ENCODE measurements at places on chromosomes 16 and 17.

GRCh38 chr16:87694441-87695125, 71.2 kb downstream of the KLHDC4 start:
- no peak for DNase-seq

- DNase-seq = no peak
These were observed 5.6 kb downstream of the CD300LG start for GRCh38 chr17:43852571-43852970.

GRCh38 chr17:72765368-72766153, 326.9 kb downstream of the SLC39A11 start:
- no peak for DNase-seq

GRCh38 chr16:819336-820043, 19.0 kb upstream of the GNG13 start:
- no peak for DNase-seq

GRCh38 chr16:68166264-68166663, 69.7 kb downstream of the ESRP2 start:
- no peak for DNase-seq

- peak; percentile 30 for DNase-seq
These were observed 22.9 kb downstream of the MARVELD3 start for GRCh38 chr16:71648921-71649320.

- no peak for DNase-seq
These were observed 173.1 kb downstream of the PARN start for GRCh38 chr16:14456793-14457481.

GRCh38 chr17:73754886-73755400, 110.7 kb upstream of the SDK2 start:
- no peak for DNase-seq

DNA sequence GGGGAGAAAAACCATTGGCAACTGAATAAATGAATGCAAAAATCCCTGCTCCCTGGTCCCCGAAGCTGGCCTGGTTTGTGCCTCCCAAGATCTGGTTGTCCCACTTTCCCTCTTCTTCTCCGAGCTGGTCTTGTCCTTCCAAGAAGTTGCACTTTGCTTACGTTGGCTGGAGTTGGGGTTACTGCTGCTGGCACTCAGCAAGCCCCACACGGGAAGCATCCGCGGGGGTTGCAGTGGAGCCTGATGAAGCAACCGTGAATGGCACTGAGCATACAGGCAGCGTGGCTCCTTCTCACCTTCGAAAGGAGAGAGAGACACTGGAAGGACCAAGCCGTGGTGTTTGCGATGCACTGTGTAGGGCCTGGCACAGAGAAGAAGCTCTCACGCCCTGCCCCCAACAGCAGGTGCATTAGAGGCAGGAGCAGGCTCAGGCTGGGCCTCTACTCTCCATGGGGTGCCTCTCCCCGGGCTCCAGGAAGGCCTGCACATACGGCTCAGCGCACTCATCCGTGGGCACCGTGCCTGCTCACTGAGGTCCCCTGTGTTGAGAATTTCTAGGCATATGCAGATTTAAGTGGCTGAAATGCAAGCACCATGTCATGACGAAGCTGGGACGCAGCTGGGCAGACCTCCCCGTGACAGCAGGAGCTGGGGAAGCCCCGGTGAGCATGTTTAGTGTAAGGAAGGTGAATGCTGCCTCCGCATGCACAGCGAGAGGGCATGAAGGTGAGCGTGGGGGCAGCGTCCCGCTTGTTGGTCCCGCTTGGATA, 12.1 kb downstream of the CA5A start:
- DNase-seq = no peak

DNA sequence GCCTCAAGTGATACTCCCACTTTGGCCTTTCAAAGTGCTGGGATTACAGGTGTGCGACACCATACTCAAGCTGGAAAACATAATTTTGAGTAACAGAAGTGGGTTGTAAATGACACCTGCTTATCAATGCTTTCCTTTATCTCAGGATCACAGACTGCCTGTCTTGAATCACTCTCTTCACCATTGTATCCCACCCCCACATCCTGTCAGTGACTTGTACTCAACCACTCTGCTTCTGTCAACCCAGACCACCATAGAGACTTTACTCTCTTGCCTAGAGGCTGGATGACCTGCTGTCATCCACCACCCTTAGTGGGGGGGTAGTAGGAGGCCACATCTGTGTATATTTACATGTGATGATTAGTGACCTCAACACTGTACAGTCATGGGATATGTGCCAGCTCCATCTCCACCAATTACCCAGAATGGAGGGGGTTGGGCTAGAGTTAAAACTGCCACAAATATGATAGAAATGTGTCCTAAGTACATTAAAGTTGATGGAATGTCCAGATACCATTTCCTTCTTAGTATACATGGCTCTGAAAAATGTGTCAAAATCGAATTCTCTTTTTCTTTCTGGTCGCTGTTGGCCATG, 338.7 kb downstream of the GRIN2A start:
- no peak for DNase-seq

GRCh38 chr16:8376430-8376829, 213.9 kb downstream of the TMEM114 start:
- DNase-seq = no peak

- no peak for DNase-seq
These were observed 2.2 kb downstream of the TOX3 start for GRCh38 chr16:52544703-52545102.

Measured in HEK293T (cell line).